ENCODE measurements at places on chromosomes 13 and 19.

DNA sequence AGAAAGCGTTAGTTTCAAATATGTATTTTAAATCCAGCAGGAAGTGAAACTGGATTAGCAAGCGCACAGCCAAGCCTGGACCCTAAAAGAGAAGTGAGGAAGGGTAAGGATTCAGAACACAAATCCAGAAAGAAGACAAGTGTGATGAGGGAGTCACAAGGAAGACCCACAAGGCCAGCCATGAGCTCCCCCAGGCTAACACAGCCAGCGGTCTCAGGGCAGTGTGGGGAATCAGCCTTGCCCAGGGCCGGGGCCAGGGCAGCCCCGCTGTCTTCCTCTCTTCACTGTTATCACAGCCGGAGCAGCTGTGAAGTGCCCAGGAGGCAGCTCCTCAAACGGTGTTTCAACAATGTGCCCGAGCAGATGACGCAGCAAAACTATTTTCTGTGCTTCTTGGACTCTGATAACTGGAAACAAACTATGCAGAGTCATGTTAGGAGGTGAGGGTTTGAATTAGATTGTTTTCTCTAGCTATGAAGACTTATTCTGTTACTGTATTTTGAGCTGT is 12.2 kb upstream of the CDC16 start:
- DNase-seq, result no peak

DNA sequence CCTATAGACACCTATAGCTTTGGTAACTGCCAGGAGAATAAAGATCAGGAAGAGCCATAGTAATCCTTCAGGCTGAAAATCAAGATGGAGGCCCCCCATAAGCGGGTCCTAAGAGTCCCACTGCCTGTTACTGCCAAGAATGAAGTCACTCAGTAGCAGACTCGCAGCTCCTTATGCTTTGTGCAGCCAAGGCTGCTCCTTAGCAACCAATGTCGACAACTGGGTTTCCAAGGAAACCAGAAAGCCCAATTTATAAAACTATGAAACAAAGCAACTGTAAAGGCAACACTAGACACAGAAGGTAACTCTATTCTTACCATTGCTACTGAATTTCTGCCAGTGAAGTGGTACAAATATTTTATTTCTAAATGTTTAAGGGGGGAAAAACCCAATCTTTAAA is 56.5 kb downstream of the DCLK1 start:
- DNase-seq, result no peak

GRCh38 chr19:5987077-5987818 is 9.3 kb upstream of the RANBP3 start:
- peak; percentile 66 for DNase-seq

DNA sequence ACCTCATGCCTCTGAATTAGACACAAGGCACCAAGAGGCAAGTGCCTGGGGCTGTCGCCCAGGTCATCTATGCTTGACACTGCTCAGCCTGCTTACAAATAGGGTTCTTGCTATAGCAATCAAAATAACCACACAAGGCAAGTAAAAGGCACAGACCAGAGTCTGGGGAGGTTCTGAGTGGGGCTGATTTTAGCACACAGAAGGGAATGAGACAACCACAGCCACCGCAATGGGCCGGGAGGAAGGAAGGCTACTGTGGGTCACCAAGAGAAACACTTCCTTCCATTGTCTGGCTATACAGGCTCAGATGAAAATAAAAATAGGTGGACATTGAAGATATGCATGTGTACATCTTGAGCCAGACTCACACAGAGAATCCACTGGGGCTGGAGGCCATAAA is 159.1 kb downstream of the DLEU7 start:
- DNase-seq, result no peak

- DNase-seq, result no peak
Observed at GRCh38 chr19:17415121-17415520, 4.7 kb upstream of the MVB12A start.

GRCh38 chr13:31207661-31208552 is 8.1 kb downstream of the B3GLCT start:
- no peak for DNase-seq

GRCh38 chr13:48156466-48156865 is 61.6 kb upstream of the MED4 start:
- DNase-seq, result no peak

DNA sequence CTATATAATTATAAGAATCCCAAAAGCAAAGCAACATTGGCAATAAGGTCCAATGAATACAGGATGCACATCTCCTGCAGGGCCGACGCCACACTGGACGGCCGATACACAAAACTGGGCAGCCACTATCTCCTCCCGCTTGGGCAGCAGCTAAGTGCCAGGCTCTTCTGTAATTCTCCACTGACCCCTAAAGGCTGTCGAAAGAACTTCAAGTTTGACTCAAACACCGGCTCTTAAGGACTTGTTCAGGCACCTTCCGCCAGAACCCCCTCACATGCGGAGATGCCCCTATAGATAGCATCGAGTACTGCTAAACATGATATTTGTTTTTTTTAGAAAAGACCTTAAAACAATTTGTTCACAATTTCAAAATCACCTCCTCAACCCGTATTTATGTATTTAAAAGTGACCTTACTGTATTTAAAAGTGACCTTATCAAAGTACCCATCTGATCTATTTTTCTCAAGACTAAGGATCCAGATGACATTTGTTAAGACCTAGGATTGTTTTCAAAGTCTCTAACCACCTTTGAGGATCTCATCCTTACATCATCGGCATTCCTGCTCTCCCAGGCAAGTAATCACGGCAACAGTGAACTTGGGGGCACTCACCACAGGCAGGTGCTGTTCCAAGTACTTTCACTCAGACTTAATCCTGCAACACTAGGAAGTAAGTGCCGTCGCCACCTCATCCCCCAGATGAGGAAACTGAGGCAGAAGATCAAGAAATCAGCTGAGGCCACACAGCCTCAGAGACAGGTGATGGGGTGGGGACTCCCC is 77.8 kb downstream of the TUBGCP3 start:
- DNase-seq, result no peak

DNA sequence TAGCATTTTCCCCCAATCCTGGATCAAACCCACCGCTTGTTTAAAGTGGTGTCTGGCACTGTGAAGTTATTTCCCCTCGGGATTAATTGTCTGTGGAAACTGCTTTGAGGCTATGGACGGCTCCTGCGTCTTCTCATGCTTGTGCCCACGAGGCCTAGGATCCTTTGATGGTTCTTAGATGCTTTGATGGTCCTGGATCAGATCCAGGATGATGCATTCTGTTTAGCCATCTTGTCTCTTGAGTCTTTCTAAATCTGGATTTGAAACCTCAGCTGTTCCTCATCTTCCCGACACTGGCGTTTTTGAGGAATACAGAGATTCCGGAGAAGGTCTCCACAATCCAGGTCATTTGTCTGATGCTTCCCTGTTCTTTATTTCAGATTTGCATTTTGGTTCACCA is 36.1 kb upstream of the USP29 start:
- no peak for DNase-seq

DNA sequence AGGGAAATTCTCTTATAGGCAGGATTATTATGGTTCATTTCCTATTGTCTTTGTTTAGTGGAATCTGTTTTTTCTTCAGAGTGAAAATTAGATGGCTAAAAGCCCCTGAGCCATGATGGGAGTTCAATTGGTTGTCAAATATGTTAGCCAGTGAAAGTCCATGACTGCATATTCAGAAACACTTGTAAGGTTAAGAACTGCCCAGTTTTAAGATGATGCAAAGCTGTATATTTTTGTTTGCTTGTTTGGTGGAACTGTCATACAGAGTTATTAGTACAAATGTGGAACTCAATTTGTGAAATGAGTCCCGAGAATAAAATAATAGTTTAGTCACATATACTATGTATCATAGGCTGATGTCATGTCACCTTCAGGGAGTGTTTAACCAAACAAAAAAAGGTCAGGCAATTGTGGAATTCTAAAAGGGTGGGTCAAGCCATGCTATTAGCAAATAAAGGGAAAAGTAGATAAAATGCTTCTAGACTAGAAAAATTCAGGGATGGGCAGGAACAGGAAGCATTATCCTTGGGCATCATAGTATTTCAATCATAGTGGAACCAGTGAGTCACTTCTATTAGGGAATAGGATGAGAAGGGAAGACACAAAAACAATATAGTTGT is 248.3 kb upstream of the SLITRK1 start:
- DNase-seq, result no peak

DNA sequence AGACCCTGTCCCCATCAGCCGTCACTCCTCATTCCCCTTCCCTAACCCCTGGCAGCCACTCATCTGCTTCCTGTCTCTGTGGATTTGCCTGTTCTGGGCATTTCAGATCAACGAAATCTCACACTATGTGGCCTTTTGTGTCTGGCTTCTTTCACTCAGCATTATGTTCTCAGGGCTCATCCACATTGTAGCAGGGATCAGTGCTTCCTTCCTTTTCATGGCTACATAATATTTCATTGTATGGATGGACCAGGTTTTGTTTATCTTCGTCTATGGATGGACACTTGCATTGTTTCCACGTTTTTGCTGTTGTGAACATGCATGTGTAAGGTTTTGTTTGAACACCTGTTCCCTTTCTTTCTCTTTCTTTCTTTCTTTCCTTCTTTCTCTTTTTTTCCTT is 41.3 kb downstream of the NWD1 start:
- no peak for DNase-seq

GRCh38 chr13:38897521-38897920 is 93.1 kb downstream of the STOML3 start:
- DNase-seq, result no peak

DNA sequence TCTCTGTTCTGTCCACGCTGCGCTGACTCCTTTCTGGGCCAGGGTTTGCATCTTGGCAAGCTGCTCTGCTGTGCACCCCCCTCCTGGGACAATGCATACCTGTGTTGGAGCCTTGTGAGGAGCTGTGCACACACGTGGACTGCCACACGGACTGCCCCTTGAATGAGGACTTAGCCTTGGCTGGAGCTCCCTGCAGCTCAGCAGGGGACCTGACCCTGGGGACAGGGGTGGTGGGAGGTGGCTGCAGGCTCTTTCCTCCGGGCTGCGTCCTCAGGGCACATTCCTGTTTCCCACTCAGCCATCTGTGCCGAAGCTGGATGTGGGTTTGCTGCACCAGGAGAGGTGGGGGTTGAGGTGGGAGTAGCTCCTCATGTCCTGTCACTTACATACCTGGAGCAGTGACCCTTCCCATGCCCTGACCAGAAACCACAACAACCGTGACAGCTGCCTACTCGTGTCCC is 8.2 kb downstream of the RAB11B start:
- no peak for DNase-seq

GRCh38 chr19:7694499-7694898 is 7.4 kb downstream of the FCER2 start:
- DNase-seq, result no peak

GRCh38 chr19:47247308-47247990 is 8.9 kb upstream of the CCDC9 start:
- no peak for DNase-seq

DNA sequence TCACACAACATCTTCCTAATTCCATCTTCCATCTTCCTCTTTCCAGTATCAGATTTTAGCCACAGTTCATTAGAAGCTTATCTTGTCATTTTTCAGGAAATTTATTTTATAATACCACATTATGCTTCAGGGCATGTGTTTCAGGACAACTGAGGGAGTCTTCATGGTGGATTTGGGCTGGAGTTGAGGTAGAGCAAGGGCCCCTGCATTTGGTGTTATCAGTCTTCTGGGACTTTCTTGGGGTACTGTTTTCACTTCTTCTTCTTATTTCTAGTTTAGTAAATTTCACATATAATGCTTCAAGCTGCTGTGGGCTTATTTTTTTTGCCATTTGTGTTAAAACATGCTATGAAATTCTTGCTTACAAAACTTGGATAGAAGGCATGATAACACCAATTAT is 188.7 kb downstream of the LHFPL6 start:
- DNase-seq, result no peak

- no peak for DNase-seq
Observed at GRCh38 chr13:101127741-101128353, 288.5 kb downstream of the NALCN start.

DNA sequence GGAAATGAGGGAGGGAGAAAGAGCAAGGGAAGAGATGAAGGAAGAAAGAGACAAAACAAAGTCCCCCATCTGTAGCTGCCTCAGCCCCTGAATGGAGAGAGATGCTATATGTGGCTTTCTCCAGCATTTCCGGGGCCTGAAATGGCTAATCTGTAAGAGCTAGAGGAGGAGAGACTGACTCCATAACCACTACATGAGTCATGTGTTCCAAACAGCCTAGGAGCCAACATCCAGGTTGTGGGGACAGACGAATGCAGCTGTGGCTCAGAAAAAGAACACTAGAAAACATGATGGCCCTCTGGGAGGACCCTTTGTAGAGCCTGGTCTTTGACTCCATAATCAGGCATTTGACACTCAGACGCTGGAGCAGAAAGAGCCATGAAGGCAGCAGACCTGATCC is 292.0 kb upstream of the ZNF507 start:
- no peak for DNase-seq

- DNase-seq, result no peak
Observed at GRCh38 chr13:28623782-28624706, 34.9 kb upstream of the POMP start.

DNA sequence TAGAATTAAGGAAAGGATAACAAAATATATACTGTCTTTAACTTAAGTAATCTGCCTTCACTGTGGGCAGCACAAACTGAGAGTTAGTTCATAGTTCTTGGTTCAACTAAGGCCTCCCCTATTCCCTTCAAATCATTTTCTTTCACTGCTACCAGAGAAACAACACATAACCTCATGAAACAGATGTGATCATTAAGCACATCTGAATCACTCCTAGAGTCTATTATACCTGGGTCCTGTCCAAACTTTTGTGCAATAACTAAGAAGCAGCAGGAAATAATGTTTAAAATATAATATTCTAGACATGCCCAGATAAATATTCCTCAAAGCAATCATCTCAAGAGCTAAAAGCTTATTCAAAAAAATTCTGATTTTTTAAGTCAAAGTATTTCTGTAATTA is 62.9 kb downstream of the ZC3H13 start:
- DNase-seq, result no peak

DNA sequence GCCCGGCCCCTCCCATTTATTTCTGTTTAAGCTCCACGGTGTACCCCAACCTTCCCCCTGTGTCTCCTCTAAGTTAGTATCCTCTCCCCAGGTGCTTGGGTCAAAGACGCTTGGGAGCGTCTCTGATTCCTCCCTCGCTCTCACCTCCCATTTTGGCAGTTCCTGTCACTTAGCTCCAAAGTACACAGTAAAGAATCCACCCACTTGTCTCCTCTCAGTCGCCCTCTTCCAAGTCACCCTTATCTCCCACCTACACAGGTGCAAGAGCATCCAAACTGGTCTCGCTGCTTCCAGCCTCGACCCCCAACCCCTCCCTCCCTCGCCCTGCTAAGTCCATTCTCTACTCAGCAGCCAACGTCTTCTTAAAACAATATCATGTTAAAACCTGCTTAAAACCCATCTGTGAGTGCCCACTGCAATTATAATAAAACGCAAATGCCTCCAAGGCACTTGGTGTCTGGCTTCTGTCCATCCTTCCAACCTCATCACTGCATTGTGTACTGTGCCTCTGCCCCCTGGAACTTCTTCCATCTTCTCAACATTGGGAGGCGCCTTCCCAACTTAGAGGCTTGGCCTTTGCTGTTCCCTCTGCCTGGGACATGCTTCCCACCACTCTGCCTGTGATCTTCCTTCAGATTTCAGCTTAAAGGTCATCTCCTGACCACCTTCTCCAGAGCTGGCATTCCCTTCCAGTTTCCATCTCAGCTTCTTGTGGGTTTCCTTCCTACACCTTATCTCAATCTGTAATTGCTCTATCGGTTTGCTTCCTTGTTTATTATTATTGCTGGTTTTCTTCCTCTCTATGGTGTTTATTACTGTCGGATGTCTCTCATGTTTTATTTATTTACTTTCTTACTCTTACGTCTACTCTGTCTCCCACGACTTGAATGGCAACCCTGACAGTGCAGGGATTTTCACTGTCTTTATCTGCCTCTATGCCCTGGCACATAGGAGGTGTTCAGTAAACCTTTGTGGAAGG is 9.5 kb upstream of the KLK14 start:
- DNase-seq, result no peak

Measured in NCI-H2107 (cell line).